Glutamatergic neuron (in vitro differentiated cells): ENCODE measurements at places on chromosomes 16 and 17.

DNA sequence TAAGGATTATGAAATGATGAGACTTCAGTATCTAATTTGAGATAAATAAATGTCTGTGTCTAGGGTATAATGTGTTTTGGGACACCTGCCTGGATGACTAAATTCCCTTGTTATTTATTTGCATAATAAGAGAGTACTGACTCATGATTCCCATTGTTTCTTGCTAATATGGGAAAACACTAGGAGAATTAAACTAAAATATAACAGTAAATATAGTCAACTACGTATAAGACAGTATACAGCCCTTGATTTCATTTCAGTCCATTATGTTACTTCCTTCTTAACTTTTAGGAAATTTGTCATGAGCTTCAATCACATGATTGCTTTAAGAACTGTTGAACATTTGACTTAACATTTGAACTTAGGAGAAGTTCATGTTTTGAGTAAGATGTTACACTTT, 62.4 kb downstream of the VMP1 start:
- no peak for DNase-seq

DNA sequence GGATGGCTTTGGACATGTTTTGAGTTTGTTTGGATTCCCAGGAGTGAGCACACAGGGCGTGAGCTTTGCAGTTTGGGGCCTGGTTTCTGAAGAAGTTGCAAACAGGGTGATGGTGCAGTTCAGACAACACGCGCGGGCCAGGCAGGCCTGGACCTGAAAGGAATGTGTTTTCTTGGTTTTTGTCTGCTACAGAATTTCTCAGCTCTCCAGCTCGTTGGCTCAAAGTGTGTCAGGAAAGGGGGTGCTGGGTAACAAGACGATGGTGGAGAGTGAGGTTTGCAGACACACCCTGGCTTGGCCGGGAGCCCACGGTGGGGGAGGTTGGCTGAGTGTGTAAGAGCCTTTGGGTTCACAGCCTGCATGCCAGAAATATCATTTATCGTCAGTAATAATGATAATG, 82.3 kb downstream of the CMIP start:
- DNase-seq, result no peak

DNA sequence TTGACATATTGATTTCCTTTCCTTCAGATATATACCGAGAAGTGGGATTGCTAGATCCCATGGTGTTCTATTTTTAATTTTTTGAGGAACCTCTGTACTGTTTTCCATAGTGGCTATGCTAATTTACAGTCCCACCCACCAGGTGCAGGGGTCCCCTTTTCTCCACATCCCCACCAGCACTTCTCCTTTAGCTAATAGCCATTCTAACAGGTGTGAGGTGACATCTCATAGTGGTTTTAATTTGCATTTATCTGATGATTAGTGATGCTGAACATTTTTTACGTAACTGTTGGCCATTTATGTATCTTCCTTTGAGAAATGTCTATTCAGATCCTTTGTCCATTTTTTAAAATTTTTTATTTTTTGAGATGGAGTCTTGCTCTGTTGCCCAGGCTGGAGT, 93.9 kb downstream of the SDR42E1 start:
- DNase-seq, result no peak

- DNase-seq, result no peak
Observed at GRCh38 chr17:17201907-17202306, 4.2 kb downstream of the PLD6 start.

- no peak for DNase-seq
Observed at GRCh38 chr16:85634747-85635544, 21.8 kb downstream of the GSE1 start.

GRCh38 chr17:73782641-73783381, 138.6 kb upstream of the SDK2 start:
- DNase-seq, result no peak
